Activated CD4-positive, alpha-beta T cell treated with anti-CD3 and anti-CD28 coated beads, Interleukin-2, amount 10 ng/mL, durations not matched to agents 7 days and 5 days (primary cell): ENCODE measurements at places on chromosomes 1 and 21. TPM values are rescaled to one million over a fixed set of nuclear protein-coding genes. Genes with fewer than 3 reads are reported as not detected.

The KLF17 gene
- not detected for total RNA-seq

The MPL gene
- not detected for total RNA-seq

The MAN1C1 gene
- total RNA-seq: 28.9 TPM

The OR6N2 gene
- not detected for total RNA-seq

The IVL gene
- total RNA-seq: not detected

The ZSWIM5 gene
- 0.46 TPM for total RNA-seq

The TOR3A gene
- total RNA-seq: 46.6 TPM
